Activated naive CD4-positive, alpha-beta T cell treated with anti-CD3 and anti-CD28 coated beads for 36 hours (primary cell): ENCODE measurements at places on chromosomes 2 and 18.

DNA sequence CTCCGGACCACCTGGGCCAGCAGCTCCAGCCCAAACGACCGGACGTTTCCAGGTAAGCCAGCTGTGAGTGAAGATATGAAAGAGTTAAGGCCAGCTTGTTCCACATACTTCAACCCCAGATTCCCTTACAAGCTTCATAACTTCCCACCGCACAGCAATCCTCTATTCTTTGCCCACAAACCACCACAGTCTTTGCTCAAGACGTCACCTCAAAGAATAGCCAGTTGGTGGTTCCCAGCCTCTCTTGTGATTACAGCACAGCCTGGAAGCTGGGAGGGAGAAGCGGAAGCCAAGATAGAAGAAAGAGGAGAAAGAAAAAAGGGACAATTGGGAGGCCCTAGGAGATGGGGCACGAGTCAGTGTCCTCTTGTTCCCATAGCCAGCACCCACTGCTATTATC is 70.6 kb downstream of the NRP2 start:
- DNase-seq = no peak

DNA sequence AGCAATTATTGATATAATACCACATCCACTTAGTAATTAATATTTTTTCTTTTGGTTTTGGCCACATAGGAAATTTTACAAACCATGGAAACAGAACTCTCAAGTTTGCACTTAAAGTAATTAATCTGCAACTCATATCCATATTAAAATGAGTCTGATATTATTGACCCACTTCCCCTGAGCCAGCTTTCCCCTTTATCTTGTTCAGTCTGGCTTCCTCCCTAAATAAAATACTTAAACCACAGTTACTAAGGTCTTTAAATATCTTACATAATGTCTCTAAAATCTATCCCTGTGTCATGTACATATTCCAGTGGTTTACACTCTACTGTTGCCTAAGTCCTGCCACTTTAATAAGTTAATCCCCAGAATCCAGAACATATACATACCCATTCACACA is 564.9 kb upstream of the FSHR start:
- no peak for DNase-seq

- peak; percentile 38 for DNase-seq
These were observed 2.4 kb upstream of the CHRNG start for GRCh38 chr2:232537079-232537478.

DNA sequence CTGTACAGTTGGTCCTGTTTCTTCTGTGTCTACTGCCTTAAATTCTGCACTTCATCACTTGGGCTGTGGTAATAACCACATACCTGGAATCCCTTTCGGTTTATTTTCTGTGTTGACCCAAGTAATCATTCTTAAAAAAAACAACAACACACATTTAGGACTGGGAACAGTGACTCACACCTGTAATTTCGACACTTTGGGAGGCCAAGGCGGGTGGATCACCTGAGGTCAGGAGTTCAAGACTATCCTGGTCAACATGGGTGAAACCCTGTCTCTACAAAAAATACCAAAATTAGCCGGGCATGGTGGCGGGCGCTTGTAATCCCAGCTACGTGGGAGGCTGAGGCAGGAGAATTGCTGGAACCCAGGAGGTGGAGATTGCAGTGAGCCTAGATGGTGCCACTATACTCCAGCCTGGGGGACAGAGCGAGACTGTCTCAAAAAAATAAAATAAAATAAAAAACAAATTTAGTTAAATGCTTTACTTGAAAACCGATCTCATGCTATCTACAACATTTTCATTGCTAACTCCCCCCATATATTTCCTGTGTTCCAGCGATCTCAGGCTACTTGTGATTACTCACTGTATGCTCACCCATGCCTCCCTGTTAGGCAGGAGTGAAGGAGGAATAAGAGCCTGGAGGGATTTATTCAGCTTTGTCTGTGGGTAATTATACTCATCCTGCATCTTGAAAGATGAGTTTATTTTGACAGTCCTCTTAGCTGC is 18.2 kb downstream of the ACSL3 start:
- no peak for DNase-seq

- DNase-seq = no peak
These were observed 7.6 kb upstream of the ASXL2 start for GRCh38 chr2:25885933-25886332.

DNA sequence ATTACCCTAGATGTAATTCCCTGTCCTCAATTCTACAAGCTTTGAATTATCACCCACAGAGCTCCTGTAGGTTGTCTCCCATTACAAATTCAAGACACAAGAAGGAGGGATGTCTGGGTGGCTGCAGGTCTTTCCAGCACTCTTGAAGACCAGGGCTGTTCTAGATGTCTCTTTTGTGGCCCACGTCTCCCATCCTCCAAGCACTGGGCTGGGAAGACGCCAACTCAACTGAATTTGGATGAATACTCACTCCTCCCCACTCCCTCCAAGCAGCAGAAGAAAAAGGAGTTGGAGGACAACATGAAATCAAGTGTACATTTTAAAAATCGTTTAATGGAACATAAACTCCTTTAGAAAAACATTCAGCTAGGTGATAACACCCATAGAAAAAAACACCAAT is 31.2 kb downstream of the SMAD7 start:
- DNase-seq = no peak

GRCh38 chr2:128716299-128716721 is 397.6 kb upstream of the HS6ST1 start:
- DNase-seq = no peak
